AG04450 (cell line): ENCODE measurements at places on chromosomes 4 and X. TPM values are rescaled to one million over a fixed set of nuclear protein-coding genes. Genes with fewer than 3 reads are reported as not detected.

The RAB39B gene
- 0.94 and 1.0 TPM in 2 replicates for polyA plus RNA-seq

The FABP2 gene
- polyA plus RNA-seq: not detected in 2 replicates

The SSX1 gene
- polyA plus RNA-seq: not detected in 2 replicates

The NAT8L gene
- not detected in 2 replicates for polyA plus RNA-seq

The CFI gene
- 0.46 and 0.53 TPM in 2 replicates for polyA plus RNA-seq

DNA sequence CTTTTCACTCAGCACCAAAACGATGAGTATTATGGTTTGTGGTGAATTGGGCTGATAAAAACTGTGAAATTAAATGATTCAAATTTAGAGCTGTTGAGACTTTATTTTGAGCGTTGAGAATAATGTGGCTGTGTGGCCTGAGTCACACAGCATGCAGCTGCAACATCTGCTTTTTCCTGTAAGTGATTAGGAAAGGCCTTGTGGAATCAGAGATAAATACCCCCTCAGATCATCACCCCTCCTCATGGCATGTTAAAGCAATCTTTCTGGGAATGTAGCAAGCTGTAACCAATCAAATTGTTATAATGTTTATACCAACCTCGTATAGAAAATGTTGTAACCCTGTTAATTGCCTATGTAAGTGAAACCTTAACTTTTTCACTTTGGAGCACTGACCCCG, 90.0 kb upstream of the GRPR start:
- DNase-seq: peak; percentile 27

DNA sequence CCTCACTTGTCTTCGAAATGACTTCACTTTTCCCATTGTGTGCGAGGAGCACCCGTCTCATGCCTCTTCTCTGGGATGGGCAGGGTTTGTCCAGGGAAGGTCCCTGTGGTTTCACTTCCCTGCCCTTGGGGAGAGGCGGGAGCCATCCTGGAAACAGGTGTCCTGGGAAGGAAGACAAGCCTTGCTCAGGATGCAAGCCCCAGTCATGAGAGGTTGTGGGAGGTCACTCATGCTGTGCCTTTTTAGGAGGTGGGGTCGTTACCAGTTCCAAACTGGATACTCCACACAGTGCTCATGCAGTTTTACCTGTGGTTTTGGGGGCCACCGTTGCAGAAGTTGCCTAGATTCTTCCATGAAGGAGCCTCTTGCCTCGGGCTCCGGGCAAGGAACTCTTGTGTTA, 3.8 kb downstream of the RGS12 start:
- DNase-seq: no peak

DNA sequence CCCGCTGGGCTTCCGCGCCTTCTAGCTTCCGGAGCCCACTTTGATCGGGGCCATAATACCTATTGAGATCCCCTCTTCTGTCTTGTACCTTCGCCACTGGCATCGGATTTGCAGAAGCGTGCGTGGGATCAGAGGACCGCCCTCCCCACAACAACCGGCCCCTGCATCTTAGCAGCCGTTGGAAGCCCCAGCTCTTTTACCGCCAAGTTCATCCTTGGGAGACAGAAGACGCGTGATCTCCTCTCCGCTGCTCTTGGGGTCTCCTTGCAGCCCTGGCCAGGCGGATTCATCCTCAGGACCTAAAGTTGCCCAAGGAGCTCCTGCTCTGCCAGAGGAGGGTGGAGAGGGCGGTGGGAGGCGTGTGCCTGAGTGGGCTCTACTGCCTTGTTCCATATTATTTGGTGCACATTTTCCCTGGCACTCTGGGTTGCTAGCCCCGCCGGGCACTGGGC, 1.6 kb downstream of the SLIT2 start:
- DNase-seq: no peak

GRCh38 chrX:154030266-154030665, 10.6 kb upstream of the IRAK1 start:
- DNase-seq: no peak

DNA sequence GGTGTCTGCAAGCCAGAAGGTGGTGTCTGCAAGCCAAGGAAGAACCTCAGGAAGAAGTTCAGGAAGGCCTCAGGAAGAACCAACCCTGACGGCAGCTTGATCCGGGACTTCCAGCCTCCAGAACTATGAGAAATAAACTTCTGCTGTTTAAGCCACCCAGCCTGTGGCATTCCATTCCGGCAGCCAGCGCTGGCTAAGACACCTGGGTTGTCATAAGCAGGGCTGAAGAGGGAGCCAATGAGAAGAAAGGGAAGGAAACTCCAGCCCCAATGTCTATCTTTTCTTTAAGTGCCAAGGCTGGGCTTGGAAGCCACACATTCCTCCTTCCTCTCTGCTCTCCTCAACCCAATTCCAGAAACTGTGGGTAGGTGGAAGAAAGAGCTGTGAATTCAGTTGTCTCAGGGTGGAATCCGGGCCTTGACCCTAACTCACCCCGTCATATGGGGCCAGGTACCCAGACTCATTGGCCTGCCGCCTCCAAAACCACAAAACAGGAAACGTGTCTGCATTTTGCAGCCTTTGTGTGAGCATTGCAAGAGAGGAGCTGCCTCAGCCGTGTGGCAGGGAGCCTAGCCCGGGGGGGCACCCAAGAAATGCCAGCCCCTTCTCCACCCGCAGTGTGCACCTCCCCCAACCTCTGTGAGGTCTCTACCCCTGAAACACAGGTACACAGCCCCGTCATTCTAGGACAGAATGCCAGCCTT, 26.8 kb downstream of the CRMP1 start:
- DNase-seq: no peak

- DNase-seq: no peak
These were observed 48.9 kb upstream of the SPIN3 start for GRCh38 chrX:57044245-57044644.

DNA sequence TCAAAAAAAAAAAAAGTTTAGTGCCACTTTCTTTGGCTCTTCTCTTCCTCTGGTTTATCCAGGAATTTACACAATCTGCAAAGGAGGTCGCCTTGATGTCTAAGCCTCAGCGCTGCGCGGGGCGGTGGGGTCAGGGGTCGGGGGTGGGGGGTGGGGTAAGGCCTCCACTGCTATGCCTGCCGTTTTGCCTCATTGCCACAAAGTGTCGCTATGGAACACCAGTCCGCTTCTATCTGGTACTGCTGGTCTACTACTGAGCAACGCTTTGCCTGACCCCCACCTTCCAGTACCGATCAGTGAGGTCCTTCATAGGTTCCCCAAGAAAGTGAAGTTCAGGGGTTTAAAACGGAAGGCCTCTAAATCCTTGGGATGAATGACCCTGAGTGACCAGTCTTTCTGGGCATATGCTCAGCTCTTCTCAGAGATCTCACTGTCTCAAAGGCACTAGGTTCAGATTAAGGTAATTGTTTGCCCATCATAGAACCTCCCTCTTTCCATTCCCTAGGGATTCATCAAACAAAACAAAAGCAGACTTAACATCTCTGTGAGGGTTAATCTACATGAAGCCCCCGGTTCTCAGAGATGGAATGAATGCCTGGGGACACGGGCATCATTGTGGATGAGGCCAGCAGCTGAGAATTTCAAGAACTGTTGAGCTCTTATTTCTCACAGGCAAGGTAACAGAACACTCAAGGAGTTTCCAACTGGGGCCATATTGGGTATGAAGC, 16.9 kb upstream of the TSR2 start:
- DNase-seq: no peak

- DNase-seq: no peak
These were observed 351.0 kb upstream of the NR3C2 start for GRCh38 chr4:148793221-148793620.

DNA sequence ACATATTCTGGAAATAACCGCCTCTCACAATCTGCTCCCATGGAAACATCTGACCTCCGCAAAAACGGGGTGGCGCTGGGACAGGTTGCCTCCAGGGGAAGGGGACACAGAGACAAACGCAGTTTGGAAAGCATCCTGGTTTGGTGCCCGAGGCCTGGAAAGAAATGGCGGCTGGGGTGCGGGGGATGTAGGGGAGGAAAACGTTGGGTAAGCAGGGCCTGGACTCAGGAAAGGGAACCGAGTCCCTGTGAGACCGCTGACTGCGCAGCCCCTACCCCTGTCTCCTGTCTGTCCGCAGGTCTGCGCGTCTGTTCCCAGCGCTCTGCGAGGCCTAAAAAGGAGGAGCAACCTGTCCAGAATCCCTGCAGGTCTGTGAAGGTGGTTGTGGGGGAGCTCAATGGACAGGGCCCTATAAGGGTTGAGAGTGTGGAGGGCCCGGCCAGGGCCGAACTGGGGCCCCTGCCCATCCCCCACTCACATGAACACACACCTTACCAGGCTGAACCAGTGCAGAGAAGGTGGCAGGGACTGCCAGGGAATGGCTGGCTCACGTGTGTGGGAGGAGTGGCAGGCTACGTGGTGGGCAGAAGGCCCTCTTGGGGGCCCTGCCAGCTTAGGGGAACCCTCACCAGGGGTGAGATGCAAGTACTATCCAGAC, 672 bp downstream of the TCEAL3 start:
- DNase-seq: no peak

GRCh38 chr4:173269280-173269679, 64.9 kb downstream of the HMGB2 start:
- DNase-seq: no peak

DNA sequence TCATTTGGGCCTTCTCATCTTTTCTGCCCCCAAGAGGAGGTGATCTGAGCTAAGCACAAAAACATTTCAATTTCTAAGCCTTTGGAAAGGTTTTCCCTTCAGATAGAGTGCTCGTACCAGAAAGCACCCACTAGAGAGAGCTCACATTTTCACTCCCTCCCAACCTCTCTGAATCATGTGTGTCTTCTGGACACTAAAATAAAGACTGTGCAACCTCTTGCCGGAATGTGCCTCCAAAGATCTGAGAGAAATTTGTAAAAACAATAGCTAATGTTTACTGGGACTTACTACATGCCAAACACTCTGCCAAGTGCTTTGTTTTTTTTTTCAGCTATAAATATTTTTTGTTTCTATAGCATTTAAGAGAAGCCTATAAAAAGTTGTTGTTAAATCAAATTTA, 120.6 kb upstream of the LNX1 start:
- no peak for DNase-seq

GRCh38 chrX:54937416-54937815, 16.8 kb downstream of the TRO start:
- no peak for DNase-seq

DNA sequence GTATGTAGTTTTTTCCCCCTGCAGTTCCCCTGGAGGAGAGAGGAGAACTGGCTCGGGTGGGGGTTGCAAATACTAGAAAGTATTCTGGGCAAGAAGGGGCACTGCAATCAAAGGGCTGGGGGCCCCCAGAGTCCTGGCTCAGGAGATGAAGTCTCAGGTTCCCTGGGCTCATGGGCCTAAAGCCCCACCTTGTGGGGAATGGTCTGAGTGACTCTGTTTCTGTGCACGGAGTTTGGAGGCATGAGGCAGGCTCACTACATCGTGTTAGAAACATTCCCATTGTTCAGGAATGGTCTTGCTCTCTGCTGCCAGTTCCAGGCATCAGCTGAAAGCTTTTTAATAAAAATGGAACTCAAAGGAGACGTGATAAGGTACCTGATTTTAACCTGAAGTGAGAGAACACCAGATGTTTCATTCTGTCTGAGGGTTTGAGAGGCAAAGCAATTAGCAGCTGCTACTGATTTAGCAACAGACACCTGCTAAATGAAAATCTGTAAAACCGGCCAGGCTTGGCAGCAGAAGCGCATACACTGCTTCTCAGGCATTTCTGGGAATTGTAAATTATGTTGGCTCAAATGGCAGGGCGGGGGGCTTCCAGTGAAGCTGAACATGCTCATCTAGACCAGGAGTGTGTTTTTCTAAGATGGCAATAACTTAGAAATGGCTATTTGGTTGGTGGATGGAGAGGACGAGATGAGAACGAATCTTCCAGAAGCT, 122.7 kb downstream of the TMEM164 start:
- no peak for DNase-seq

DNA sequence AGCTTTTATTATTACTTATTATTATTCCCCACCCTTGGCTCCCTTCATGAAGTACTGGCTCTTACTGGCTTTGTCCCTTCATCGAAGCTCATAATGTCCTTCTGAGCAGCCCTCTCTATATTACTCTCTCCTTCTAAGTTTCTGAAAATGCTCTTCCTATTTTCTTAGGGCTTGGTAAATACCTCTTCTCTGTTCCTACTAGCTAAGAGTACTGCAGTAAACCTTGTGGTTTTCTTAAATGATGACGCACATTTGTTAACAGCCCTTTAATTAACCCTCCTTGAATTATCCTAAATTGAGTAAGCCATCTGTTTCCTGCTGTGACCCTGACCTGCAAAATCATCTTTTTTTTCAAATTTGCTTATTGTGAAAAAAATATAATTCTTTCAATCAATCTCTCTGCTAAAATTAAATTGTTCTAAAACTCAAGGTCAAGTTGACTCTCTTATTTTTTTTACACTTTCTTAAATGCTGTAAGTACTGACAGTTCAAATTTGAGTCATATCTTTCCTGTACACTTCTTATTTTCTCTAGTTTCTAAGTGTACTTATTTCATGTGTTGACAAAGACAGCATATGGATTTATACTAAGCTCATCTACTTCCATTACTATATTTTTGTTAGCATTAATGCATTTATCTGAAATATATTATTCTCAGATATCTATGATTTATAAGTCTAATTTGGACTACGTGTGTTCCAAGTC, 148.9 kb downstream of the ADAM29 start:
- no peak for DNase-seq

GRCh38 chrX:148649145-148649795, 148.9 kb downstream of the AFF2 start:
- no peak for DNase-seq
